Suprapubic skin (tissue), 4 donors: ENCODE measurements at places on chromosomes 3 and 15. TPM values are rescaled to one million over a fixed set of nuclear protein-coding genes. Genes with fewer than 3 reads are reported as not detected.

Gene LDHAL6B
- not detected for total RNA-seq

GRCh38 chr15:61393524-61393923, 164.4 kb upstream of the RORA start:
- no peak overlapping the region for H3K4me3 ChIP-seq
- H3K27ac ChIP-seq, result peak overlapping the region; percentile 24
- H3K36me3 ChIP-seq, result no peaks in the 10 kb centered on the region
- no peak for DNase-seq
- peaks cover 2% of the 10 kb centered on the region for H3K4me1 ChIP-seq
- H3K27me3 ChIP-seq, result no peaks in the 10 kb centered on the region

GRCh38 chr3:133956982-133957381, 61.3 kb upstream of the RAB6B start:
- H3K27me3 ChIP-seq, result no peaks in the 10 kb centered on the region
- no peak overlapping the region for H3K27ac ChIP-seq
- DNase-seq, result no peak
- H3K36me3 ChIP-seq, result no peaks in the 10 kb centered on the region

Gene ACP3
- 65.7 TPM for total RNA-seq

DNA sequence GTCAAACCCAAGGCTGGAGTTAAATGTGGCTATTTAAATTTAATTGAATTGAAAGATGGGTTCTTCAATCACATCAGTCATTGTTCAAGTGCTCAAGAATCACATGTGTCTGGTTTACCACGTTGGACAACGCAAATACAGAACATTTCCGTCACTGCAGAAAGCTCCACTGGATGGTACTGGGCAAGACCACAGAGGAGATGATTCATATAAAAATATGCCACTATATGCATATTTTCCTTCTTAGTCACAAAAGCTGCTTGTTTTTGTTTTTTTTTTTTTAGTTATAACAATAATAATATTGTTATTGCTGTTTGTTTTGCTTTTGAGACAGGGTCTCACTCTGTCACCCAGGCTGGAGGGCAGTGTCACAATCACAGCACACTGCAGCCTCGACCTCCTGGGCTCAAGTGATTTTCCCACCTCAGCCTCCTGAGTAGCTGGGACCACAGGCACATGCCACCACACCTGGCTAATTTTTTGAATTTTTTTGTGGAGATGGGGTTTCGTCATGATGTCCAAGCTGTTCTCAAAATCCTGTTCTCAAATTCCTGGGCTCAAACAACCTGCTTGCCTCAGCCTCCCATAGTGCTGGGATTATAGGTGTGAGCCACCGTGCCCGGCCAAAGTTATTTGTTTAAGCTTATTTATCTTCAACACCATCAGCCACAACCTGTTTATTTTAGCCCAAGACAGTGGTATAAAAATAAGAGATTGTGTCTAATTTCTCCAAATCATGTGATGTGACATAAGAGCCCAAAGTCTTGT, 19.4 kb downstream of the RTP3 start:
- H3K27ac ChIP-seq, result no peak overlapping the region
- no peak for DNase-seq
- no peaks in the 10 kb centered on the region for H3K27me3 ChIP-seq
- H3K4me3 ChIP-seq, result no peak overlapping the region

- H3K4me1 ChIP-seq, result peaks cover 27% of the 10 kb centered on the region
- no peak overlapping the region for H3K4me3 ChIP-seq
- no peak overlapping the region for H3K27ac ChIP-seq
Measured at GRCh38 chr3:135918600-135918999, 46.9 kb upstream of the PPP2R3A start.

DNA sequence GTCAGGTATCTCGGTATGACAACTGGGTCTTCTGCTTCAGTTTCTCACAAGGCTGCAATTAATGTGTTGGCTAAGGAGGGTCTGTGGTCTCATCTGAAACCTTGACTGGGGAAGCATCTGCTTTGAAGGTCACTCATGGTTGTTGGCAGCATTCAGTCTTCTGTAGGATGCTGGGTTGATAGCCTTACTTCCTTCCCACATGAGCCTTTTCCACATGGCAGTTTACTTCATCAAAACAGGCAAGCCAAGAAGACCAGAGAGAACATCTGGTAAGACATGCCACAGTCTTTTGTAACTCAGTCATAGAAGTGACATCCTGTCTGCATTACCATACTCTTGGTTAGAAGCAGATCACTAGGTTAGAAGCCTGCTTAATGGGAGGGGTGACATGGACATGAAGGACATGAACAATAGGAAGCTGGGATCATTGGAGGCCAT, 49.5 kb downstream of the CMC1 start:
- no peak overlapping the region for H3K27ac ChIP-seq
- no peak for DNase-seq
- peaks cover 5% of the 10 kb centered on the region for H3K4me1 ChIP-seq
- no peaks in the 10 kb centered on the region for H3K27me3 ChIP-seq
- no peak overlapping the region for H3K4me3 ChIP-seq
- H3K36me3 ChIP-seq, result peaks cover 7% of the 10 kb centered on the region

- H3K27ac ChIP-seq, result no peak overlapping the region
- no peak for DNase-seq
- no peak overlapping the region for H3K4me3 ChIP-seq
- H3K36me3 ChIP-seq, result no peaks in the 10 kb centered on the region
Measured at GRCh38 chr3:157906627-157907026, 199.6 kb downstream of the SHOX2 start.

- no peaks in the 10 kb centered on the region for H3K36me3 ChIP-seq
- no peaks in the 10 kb centered on the region for H3K27me3 ChIP-seq
- no peak overlapping the region for H3K27ac ChIP-seq
- H3K4me3 ChIP-seq, result no peak overlapping the region
Measured at GRCh38 chr3:189148081-189148507, 23.7 kb upstream of the TPRG1 start.

GRCh38 chr3:195811756-195812155, at the start of gene MUC4:
Gene MUC4, minus strand, starts transcription at chr3:195811929. Its CDS starts 112 bp downstream, at chr3:195811817.
- H3K27me3 ChIP-seq, result peaks cover 36% of the 10 kb centered on the region
- H3K4me1 ChIP-seq, result no peaks in the 10 kb centered on the region
- H3K36me3 ChIP-seq, result no peaks in the 10 kb centered on the region
- DNase-seq, result no peak
- no peak within 1 kb of the TSS for H3K4me3 ChIP-seq

GRCh38 chr3:38119248-38119544, 17.7 kb downstream of the ACAA1 start:
- H3K4me3 ChIP-seq, result no peak overlapping the region
- no peak for DNase-seq
- no peaks in the 10 kb centered on the region for H3K4me1 ChIP-seq
- H3K27ac ChIP-seq, result no peak overlapping the region
- H3K36me3 ChIP-seq, result peaks cover 47% of the 10 kb centered on the region
- no peaks in the 10 kb centered on the region for H3K27me3 ChIP-seq
